Hematopoietic multipotent progenitor cell treated with erythropoietin and hydrocortisone succinate and interleukin-3 and kit ligand, for 8 days (in vitro differentiated cells): ENCODE measurements at places on chromosomes 2 and 18.
A peak's percentile ranks its signal among the peaks of the same experiment; 100 is the strongest.

- no peak for DNase-seq
These were observed 881.8 kb downstream of the SLC4A3 start for GRCh38 chr2:220509096-220509757.

DNA sequence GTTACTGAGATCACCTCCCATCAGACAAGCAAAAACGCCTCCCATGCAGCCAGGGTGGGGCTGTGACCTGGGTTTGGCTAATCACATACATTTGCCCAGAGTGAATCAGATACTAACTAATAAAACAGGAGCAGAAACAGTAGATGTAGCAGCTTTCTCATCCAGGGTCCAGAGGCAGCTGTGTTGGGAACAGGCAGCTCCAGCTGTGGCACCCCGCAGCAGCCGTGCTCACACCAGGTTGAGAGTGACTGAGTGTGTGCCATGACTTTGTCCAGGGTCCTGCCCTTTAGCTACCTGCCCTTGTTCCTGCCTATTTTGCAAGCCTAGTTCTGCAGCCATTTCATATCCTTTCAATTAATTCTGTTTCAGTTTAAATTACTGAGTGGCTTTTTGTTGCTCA, 20.5 kb downstream of the DDX18 start:
- DNase-seq = no peak

GRCh38 chr2:216873573-216873972, 13.7 kb upstream of the TNP1 start:
- DNase-seq = no peak

DNA sequence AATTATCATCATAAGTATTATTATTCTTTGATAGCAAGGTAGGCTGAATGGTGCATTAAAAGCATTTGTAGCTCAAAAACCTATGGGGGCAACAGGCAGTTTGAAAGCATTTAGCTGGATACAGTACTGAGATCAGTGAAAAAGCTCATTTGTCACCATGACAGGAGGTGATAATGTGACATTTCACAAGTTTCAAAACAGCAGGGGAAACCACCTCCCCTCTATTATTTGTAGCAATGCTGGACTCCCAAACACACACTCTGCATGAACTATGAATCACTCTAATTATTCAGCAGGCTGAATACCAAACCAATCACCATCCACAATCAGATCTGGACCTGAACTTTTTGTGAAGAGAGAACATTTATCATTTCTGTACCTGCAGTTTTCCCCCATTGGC, 63.4 kb downstream of the MYO5B start:
- no peak for DNase-seq

- no peak for DNase-seq
These were observed 232.7 kb downstream of the DYSF start for GRCh38 chr2:71685941-71686611.

DNA sequence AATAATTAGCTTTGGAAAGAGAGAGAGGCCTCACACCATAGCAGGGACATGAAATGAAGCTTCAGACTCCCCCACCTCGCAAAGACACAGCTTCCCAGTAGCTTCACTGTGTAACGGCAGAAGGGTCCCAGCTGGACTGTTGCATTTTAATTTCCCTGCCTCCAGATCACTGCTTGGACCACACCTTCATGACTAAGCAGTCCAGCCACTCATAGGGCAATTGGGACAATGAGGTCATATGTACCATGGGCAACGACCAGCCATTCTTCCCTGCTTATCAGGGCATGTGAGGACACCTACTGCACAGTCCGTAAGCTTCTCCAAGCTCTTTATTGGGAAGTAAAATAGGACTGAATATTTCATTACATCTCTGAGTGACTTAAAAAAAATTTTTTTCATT, 183.0 kb downstream of the MREG start:
- peak; percentile 66 for DNase-seq

DNA sequence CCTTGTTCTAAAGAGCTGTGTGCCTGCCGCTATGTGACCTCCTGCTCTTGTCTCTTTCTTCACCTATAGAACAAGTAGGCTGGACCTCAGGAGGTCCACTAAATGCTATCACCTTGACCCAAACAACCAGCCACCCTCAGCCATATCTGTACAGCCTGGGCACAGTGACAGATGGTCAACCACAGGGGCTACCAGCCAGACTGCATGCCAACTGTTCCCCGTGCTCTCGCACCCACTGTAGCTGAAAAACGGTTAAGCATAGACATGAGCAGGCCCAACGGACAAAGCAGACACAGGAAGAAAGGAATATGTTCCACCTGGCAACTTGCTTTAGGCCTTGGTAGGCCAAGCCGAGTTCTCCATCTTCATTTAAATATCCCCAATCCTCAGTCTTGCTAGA, 43.2 kb upstream of the ACAA2 start:
- no peak for DNase-seq

GRCh38 chr2:64601034-64601754, 52.5 kb downstream of the SERTAD2 start:
- DNase-seq = no peak

GRCh38 chr2:173199294-173199693, 123.6 kb downstream of the MAP3K20 start:
- no peak for DNase-seq

DNA sequence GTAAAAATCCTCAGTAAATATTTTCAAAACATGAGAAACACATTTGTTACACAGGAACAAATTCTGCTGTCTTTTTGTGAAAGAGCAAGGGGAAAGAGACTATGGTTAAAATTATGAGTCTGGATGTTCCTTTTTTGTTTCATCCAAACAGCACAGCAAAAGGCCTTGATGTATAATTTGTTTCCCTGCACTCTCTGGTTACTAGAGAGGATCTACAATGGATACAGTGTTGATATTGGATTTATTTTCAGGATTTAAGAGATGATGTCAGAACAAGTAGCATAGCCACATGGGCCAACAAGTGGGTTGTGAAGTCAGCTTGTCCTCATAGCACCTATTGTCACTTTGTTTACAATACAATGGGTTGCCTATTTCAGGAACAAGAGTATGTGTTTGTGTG, 11.3 kb upstream of the ERBB4 start:
- DNase-seq = no peak

GRCh38 chr18:36139245-36139644, 9.5 kb downstream of the ELP2 start:
- no peak for DNase-seq

DNA sequence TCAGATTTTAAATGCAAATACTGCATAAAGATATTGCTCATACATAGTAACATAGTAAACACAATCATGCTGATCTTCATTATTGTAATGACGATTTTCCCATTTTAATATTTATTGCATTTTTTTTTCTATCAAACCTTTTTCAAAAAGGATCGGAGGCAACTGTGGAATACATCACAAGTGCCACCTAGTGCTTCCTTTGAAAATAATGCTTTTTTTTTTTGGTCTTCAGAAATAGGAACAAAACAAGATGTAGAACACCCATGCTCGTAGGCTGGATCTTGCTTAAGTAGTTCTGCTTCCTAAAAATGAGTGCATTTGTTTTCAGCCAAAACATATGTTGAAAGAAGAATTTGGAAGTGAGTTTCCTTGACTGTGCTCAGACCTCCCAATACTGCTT, 35.7 kb upstream of the GPR155 start:
- DNase-seq = peak; percentile 24

DNA sequence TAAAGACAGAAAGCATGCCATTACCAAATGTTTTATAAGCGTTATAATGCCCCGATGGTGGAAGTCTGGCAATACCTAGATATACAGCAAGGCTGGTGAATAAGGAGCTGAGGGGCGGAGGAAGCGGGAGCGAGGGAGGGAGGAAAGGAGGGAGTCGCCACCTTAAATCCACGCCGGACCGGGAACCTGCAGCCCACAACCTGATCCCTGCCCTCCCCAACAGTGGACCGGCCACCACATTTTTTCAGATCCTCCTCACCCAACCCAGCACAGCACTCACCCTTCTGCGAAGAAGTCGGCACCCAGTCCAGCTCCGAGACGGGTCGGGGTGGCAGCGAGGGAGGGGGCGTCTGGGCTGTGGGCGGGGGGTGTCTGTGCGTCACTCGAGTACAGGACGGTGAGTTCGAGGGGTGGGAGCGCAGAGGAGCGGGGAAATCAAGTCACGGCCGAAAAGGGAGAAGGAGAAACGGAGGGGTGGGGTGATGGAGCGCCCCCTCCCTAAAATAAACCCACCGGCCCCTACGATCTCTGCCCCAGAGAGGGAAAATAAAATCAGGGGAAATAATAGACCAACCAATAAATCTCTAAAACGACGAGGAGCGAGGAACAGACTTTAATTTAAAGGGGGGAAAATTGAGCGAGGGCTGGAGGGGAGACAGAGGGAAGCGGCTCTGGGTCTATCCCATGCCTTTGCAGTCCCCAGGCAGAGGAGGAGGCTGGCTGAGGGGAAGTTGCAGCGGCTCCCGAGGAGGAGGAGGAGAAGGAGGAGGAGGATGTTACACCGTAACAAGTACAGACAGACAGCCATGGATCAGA, 96.5 kb upstream of the SERTAD2 start:
- DNase-seq = peak; percentile 38

DNA sequence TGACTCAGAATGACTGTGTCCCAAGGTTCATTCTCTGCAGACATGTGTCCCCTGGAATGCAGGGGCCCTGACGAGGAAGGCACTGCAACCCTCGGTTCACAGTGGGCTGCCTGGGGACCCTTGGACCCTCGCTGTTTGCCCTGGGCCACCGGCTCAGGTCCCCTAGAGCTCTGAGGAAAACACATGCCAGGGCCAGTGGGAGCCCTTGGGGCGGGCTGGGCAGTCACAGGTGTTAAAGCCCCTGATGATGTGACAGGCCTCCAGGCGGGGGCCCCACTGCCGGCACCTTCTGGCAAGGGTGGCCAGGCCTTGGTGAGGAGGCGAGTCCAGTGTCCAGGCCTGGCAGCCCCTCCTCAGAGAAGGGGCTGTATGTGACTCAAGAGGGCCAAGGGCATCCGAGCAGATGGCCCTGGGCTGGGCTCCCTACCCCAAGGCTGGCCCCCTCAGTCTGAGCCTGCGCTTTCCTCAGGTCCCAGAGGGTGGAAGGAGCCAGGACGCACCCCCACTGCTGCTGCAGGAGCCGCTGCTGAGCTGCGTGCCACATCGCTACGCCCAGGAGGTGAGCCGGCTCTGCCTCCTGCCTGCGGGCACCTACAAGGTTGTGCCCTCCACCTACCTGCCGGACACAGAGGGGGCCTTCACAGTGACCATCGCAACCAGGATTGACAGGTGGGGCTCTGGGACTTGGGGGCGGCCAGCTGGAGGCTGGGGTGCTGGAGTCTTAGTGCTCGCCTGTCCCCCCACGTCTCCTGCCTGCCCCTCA, 11.1 kb downstream of the CAPN10 start:
- DNase-seq = no peak

DNA sequence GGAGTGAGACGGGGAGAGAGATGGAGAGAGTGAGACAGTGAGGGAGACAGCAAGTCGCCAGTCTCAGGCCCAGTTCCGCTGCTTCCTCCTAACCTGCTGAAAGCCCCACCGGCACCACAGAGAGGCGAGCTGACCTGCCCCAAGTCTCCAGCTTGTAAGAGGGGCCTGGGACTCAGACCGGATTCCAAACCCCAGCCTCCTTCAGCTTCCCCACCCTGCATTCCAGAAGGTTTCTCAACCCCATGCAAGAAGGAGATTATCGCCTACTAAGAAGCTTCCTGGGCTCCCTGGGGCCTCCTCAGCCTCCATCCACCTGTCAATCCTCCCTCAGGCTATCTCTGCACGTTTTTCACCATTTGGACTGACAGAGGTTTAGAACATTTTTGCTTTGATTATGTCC, 173.1 kb upstream of the RAB6C start:
- DNase-seq = no peak

DNA sequence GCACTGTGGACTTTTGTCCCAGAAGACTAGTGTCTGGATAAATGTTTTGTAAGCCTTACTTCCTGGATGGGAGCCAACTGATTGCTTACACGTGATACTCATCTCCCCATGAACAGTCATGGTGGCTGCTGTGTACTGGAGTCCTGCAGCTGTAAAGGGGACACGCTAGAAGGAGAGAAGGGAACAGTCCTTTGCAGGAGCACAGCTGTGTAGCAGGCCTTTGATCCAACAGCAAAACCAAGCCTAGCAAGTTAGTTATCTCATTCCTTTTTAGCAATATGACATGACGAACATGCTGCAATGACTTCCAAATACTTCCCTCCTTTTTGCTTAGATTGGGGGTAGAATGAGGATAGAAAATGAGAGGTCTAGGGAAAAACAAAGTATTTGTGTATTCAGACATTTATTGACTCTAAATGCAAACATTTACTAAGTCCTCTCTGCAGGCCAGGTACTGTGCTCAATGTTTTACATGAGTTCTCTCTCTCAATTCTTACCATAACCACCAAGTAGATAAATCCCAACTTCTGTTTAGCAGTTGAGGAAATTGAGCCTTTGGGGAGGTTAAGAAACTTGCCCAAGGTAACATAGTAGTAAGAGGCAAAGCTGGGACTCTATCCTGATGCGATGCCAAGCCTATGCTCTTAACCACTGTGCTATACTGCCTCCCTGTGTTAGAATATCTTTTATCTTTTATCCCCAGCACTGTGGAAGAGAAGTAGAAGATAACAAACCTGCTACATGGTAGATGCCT, 55.4 kb upstream of the CD28 start:
- peak; percentile 51 for DNase-seq

DNA sequence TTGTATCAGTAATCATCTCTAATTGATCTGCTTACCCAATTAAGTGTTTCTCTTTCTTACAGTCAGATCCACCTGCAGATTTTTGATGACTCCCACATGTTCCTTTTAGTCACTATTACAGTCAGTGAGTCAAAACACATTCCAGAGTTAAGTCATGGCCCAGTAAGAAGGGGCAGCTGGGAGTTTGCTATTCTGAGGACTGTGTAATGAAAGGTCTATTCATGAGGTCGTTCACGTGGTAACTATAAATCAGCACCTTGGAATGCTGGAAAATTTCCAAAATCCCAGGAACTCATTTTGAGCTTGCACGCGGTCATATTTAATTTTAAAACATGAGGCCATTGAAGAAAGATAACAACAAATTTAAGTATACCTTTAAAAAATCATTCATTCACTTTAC, 252.5 kb downstream of the XIRP2 start:
- no peak for DNase-seq

DNA sequence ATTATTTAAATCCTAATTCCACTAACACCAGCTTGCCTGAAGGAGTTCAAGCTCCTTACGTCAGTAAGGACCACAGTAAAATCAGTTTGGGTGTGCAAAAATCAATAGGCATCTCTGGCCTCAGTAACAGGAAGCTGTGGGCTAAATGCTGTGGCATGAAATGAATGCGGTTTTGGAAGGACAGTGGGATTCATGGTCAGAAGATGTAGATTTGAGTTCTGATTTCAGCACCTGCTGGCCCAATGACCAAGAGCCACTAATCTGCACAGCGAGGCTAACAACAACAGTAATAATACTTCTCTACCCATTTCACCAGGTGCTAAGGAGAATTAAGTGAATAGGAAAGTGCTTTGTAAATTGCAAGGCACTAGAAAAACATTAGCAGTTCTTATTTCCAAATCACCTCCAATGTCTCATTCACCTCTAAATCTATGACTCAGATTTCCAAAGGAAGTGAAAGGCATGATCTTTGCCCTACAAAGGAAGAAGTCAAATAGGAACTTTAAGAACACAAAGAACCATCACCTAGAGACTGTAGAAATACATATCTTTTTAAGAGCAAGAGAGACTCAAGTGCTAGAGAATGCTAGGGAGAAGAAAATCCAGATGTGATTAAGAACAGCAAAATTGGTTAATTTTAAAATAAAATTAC, 172.6 kb downstream of the ANKRD44 start:
- no peak for DNase-seq

GRCh38 chr2:18588802-18589201, 567 bp downstream of the NT5C1B start:
- DNase-seq = no peak

- no peak for DNase-seq
These were observed 349.8 kb downstream of the RBM43 start for GRCh38 chr2:150911766-150912280.
